ENCODE measurements at places on chromosomes 12 and 14. TPM values are rescaled to one million over a fixed set of nuclear protein-coding genes. Genes with fewer than 3 reads are reported as not detected.

The GALNT8 gene
- 2.8 TPM for total RNA-seq

The SLC16A7 gene
- 10.2 TPM for total RNA-seq

DNA sequence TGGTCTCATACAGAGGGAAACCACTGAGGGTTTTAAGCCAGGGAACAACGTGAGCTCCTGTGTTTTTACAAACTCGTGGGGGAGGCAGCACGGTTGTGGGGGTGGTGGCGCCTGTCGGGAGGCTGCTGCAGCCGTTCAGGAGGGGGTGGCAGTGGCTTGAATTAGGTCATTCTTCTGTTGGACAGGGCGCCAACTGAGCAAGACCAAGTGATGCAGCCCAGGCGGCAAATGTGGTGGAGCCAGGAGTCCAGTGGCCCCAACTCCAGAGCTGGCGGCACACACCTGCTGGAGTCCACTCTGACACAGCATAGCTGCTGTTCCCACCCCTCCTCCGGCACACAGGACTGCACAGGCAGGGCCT is 27.8 kb downstream of the FBRSL1 start:
- no peak for DNase-seq

DNA sequence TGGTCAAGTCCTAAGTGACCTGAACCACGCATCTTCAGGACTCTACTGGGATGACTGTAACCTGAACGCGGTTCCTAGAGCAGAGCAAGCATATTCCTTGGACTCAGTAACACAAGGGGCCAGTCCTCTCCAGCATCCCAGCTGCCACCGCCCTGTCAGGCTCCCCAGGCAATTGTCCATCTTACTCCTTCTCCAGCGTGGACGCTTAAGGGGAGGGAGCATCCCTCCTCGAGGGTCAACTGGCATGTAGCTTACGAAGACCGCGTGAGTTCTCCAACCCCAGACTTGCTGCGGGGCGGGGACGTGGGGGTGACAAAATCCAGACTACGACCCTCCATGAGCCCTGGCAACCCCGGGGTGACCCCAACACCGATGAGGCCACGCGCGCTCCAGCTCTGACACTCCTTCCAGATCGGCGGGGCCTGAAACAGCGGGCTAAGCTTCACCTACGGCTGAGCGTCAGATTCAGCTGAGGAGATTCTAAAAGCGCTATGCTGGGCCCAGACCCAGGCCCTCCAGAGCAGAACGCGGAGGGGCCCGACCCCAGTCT is 846 bp upstream of the MTHFD1 start:
- peak; percentile 33 for DNase-seq

DNA sequence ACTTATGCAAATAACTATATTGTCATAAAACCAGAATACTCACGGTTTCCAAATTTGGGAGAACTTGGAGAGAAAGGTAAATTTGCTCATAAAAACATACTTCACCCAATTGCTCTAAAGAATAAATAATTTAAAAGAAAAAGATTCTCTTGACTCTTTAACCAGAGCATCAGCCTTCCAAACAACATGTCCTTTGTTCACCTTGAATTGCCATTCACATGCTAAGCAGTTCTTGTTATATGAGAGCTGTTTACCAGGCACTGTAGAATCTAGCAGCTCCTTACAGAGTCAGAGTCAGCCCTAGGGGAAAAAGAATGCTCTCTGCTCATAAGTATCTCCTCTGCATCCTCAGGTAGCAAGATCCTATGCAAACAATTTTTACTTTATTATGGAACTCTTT is 10.2 kb downstream of the SLCO1A2 start:
- DNase-seq = no peak

Data from mammary epithelial cell (primary cell).